ENCODE measurements at places on chromosomes 7 and 10.

DNA sequence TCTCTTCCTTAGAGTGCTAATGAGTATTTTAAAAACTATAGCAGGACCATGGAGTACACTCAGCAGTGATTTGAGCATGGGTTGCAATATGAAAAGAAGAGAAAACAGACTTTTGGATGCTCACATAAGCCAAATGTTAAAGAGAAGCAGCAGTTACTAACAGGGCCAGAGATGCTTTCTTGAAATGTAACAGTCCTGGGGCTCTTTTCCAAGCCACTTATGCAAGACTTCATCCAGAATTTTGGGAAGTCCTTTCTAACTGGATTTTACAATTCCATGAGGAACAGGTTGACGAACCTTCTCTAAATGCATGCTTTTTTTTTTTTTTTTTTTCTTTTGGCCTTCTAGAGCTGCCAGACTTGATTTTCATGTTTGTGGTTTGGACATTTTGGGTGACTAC lies 282.0 kb downstream of the SEC23IP start:
- no peak for DNase-seq

DNA sequence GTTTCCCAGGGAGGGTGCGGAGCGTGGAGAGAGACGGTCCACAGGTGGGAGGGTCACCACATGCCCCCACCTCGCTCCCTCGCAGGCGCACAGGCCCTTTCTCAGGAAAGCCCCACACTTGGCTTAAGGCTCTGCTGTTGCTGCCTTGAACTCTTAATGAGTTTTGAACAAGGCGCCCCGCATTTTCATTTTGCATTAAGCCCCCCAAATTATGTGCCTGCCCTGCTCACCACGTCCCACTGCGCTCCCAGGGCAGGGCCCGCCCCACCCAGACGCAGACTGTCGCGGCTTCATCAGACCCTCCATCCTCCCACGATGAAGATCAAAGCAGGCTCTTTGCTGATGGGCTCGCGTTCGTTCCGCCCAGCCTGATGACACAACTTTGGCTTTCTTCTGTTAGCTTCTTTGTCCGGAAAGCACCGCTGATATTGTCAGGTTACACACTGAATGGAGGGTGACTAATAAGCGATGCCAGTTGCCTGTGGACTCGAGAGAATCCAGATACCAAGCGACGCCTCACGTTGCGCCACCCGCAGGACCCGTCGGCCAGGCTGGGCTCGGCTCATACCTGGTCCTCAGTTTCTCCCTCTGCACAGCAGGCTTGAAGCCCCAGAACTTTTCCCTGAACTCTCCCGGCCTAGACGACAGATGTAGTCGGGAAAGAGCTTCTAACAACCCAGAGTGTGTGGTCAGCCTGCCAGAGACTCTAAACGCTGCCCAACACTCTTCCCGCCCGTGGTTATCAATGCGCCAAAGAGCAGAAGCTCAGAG lies 9.5 kb downstream of the CALML3 start:
- no peak for DNase-seq

DNA sequence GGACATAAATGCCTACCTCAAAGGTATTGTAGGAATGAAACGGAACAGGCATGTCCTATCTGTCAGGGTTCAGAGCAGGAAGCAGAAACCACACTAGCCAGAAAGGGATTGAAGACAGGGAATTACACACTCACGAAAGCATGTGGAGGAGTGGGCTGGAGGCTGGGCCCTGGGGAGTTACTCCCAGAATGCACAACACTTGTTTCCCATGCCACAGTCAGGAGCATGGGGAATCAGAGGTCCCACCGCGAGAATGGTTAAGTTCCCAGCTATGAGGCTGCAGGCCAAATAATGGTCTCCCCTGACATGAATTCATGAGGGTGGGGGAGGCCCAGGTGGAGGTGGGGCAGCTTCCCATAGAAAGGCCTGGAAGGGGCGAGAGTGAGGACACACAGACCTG lies 212.7 kb downstream of the HERPUD2 start:
- DNase-seq, result no peak

- no peak for DNase-seq
Measured at GRCh38 chr7:54725255-54725654, 33.8 kb downstream of the SEC61G start.

DNA sequence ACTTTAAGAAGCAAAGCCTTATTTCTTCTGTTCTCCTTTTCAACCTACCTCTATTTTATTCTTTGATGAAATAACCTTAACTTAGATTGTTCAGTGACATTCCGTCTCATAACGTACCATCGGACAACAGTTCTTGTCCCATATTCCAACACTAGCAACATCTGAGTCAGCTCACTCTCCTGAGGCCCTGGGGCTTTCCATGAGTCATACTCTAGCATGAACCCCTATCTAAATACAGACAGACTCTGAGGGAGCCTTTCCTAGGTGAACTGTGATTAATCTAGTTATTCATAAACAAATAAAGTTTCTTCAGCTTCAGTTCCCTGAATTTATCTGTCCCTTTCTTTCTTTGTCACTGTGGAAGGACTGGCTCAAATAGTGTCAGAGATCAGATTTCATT lies 168.7 kb upstream of the LYZL1 start:
- no peak for DNase-seq

- DNase-seq, result no peak
Measured at GRCh38 chr10:25954851-25955250, 20.8 kb downstream of the MYO3A start.

GRCh38 chr10:50280049-50280841 lies 28.9 kb upstream of the ASAH2 start:
- no peak for DNase-seq

DNA sequence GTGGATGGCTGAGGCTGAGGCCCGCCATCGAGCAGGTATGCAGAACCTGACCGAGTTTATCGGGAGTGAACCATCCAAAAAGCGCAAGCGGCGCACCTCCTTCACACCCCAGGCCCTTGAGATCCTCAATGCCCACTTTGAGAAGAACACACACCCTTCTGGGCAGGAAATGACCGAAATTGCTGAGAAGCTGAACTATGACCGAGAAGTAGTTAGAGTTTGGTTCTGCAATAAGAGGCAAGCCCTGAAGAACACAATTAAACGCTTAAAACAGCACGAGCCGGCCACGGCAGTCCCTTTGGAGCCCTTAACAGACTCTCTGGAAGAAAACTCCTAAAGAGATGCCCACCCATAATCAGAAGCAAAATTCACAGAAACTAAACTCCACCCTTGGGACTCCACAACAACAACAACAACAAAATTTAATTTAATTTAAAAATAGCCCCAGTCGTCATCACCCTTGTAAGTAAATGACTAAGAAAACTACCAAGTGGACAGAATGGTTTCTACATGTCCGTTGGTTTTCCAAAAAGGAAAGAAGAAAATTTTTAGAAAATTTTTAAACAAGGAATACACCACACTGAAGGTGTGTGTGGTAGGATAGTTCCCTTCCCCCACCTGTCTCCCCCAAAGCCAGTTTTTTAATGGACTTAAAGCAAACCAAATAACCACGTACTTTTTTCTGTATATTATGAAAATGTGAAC lies 101.7 kb upstream of the YAE1 start:
- no peak for DNase-seq

- no peak for DNase-seq
Measured at GRCh38 chr10:76632767-76633051, 1004.9 kb downstream of the KCNMA1 start.

- DNase-seq, result no peak
Measured at GRCh38 chr7:34675749-34676374, 17.8 kb downstream of the NPSR1 start.

DNA sequence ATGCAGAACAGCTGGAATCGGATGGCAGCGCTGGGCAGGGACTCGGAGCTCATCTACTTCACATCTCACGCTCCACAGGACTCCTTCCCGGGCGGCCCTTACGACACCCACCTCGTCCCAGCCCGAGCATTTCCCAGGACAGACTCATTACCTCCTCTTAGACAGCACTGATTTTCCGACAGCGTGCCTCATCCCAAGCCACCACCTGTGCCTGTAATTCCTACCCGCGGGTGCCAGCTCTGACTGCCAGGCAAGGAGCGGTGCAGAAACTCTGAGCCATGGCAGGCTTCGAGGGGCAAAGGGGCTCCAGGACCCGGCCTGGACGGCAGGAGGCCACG lies 25.6 kb downstream of the GPER1 start:
- no peak for DNase-seq

- DNase-seq, result no peak
Measured at GRCh38 chr7:114354306-114354705, 60.3 kb upstream of the FOXP2 start.

DNA sequence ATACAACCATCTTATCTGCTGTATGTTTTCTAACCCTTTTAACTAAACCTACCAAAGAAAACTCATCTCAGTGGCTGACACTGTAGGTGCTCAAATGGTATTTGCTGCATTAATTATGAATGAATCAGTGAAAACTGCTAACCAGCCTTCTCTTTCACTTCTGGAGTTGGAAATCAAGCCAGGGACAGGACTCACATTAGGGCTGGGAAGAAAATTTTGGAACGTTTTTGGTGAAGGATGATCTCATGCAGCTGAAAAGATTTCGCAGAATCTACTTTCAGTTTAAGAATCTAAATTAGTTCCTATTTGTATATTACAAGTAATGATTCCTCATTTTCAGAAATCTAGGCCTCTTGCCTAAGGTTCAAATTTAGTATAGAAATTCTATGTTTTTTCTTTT lies 12.9 kb downstream of the MTPN start:
- no peak for DNase-seq

DNA sequence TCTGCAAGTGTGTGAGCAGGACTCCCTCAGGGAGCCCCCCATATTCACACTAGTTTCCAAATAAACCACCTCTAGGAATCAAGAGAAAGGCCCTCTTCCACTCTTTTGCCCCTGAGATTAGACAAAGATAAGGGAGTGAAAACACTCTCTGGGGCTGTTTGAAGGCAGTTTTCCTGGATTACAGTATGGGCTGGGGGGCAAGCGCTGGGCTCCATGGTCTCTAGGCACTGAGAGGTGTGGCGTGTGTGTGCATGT lies 1.0 kb downstream of the AQP1 start:
- DNase-seq, result no peak

GRCh38 chr7:44064791-44065430 lies 456 bp downstream of the PGAM2 start:
- no peak for DNase-seq

DNA sequence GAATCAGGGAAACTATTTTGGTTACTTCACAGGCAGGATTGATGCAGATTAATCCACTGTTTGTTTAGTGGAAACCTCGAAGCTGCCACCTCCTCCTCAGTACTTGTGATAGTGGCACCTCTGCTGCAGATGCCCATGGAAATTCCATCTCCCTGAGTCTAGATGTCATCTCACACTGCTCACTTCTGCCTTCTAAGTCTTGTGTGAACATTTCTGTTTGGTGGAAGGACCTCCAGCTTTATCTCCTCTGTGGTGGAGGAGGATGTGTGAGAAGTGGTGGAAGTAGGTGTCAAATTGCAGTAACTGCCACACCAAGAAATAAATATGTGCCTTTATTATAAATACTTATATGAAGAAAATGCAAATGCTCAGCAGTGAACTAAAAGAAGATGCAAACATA lies 25.8 kb upstream of the GPR141 start:
- no peak for DNase-seq

- no peak for DNase-seq
Measured at GRCh38 chr7:3260401-3260715, 40.7 kb upstream of the SDK1 start.

GRCh38 chr10:126475074-126475691 lies 86.9 kb upstream of the ADAM12 start:
- DNase-seq, result no peak

DNA sequence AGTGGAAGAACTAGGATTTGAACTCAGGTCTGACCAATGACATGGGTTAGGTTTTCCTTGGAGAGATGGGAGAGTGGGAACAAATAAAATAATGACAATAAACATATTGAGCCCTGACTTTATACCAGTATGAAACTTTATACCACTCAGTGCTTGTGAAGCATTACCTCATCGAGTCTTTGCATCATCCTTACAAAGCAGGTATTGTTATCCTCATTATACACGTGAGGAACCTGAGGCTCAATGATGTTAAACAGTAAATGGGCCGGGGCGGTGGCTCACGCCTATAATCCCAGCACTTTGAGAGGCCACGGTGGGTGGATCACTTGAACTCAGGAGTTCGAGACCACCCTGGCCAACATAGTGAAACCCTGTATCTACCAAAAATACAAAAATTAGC lies 47.7 kb downstream of the HHEX start:
- no peak for DNase-seq

DNA sequence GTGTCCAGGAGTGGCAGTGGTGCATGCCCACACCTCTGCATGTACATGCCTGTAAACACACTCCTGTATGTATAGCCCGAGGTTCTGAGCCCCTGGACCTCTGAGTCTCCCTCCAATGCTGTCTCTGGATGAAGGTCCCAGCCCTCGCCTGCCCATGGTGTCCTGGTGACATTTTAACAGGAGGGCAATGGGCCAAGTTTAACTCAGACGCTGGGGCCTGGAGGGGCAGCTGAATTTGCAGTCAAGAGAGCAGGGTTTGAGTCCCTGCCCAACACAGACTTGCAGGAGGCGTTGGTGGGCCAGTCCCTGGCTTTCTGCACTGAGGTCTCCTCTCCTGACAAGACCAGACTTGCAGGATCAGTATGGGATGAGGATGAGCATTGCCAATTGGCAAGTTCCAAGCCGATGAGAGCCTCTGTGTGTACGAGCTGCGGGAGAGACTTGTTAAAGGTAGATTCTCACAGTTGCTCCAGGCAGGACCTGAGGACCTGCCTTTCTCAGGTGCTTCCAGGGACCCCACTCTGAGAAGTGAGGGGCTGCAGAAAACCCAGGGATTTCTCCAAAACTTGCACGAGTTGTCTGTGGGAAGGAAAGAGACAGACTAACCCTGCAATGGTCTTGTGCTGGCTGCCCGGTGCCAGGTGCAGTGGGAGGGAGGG lies 141.9 kb downstream of the ELFN1 start:
- no peak for DNase-seq

DNA sequence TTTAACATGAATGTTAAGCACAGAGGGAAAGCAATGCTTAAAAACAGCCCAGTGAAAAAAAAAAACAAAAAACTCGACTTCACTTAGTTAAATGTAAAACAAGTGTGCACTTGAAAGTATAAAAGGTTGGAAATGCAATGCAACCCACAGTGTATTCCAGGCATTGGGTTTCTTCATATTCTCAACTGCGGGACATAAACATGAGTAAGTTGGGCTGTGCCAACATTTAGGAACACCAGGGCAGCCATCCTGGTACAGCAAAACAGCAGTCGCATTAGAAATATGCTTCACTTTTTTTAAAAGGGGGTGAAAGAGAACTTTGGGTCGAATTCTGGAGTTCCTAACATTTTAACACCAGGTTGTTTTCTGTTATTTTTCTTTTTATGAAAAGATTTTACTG lies 937 bp downstream of the STEAP1 start:
- no peak for DNase-seq

DNA sequence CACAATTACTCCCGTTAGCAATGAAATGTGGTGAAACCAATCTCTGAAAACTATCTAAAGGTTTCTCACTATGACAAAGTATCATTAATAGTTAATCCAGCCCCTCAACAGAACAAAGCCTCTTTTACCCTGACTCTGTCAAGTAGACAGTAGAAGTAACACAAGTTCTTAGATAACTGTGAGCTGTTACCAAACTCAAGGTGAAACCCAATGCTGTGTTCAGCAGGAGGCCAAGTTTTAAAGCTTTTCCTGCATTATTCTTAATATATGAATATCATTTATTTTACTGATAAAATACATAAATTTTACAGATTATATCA lies 109.1 kb downstream of the SRPK2 start:
- no peak for DNase-seq
